HT1080 (cell line): ENCODE measurements at places on chromosomes 13 and 19.

GRCh38 chr13:70183041-70183440 is 74.8 kb upstream of the KLHL1 start:
- DNase-seq = peak; percentile 36

DNA sequence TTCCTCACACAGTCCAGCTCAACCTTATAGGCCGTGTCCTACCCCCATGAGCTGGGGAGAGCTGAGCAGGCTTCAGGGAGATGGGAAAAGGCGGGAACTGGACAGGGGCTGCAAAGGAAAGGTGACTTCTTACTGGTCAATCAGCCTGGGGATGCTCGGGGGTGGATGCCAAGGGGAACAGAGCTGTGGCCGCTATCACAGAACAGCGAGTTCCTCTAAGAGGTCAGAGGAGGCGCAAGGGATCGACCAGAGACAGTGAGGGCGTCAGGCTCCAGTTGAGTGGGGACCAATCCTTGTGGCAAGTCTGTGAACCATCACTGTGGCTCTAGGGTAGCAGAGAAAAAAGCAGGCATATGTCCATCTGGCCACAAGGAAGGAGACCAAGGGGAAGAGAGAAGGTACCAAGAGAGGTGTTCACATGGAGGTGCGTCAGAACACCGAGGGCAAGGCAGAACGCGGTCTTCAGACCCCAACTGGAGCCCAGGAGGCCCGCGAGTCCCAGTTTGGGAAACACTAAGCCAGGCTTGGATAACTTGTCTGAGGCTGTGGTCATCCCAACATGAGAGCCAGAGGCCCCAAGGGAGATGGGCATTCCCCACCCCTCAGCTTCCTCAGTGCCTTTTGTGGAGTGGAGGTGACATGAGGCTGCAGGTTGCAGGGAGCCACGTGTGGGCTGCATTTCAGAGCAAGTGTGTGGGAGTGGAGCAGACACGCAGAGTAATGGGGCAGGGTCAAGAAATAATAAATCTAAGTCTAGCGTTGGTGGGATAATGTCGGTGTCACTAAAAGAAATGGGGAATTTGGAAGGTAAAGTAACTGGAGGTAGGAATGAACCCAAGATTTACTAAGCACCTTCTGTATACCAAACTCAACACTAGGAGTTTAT is 3.9 kb downstream of the F10 start:
- no peak for DNase-seq

GRCh38 chr13:50094615-50095293 is 79.5 kb downstream of the KCNRG start:
- DNase-seq = no peak

GRCh38 chr13:24650161-24650560 is 30.0 kb upstream of the ATP12A start:
- no peak for DNase-seq

DNA sequence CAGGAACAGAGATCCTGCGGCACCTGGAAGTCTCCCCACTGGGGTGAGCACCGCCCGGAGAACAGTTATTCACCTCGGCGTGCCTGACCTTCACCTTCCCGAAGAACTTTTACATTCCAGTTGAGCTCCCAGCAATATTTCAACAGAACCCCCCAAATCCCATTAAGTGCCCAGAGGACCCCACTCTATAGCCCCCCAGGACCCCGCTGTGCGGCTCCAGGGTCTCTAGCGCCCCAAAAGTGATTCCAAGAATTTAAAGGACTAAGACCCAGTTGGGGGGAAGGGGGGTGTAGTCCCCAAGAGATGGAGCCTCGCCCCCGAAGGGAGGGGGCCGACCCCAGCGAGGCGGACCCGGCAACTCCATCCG is 480 bp downstream of the GPR108 start:
- no peak for DNase-seq
